ENCODE measurements at places on chromosomes 3 and 15.

GRCh38 chr15:43204016-43204901 lies 16.6 kb downstream of the EPB42 start:
- no peak for DNase-seq

DNA sequence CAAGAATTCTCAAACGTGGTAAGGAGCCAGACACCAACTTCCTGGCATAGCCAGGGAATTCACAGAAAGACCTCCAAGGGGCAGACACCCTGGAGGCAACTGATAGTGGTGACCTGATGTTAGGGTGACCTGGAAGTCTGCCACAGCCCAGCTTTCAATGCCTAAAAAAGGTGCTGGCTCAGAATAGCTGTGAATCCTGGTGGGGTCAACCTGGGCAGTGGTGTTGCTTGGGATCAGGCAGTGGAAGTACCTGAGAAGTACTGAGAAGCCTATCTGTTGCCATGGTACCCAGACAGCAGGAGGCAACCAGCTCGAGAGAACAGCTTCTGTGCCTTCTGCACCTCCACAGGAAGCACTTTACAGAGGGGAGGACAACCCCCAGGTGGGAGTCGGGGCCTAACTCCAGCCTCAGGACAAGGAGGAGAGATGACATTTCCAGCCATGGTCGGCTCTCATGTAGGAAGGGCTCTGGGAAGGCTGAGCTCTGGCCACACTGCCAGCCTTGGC lies 55.4 kb upstream of the LARS2 start:
- DNase-seq = no peak

DNA sequence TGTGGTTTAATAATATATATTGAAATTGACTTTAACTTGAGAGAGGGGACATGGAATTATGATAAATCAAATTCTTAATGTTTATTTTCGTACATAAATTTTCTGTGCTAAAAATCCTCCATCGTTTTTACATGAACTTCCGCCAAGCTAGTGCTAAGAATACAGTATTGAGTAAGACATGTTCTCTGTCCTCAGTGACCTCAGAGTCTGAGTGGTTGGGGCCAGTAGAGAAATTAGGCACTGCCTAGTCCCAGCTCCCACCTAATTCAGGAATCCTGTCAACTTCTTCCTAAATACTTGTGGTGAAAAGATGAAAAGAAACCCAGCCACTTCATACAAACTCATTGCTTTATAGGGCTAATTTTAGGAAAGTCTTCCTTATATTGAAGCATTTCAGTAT lies 110.3 kb downstream of the PPP2R3A start:
- no peak for DNase-seq

- no peak for DNase-seq
Observed at GRCh38 chr3:102605153-102605552, 170.3 kb downstream of the ZPLD1 start.

GRCh38 chr15:49200347-49200746 lies 30.3 kb downstream of the GALK2 start:
- no peak for DNase-seq

DNA sequence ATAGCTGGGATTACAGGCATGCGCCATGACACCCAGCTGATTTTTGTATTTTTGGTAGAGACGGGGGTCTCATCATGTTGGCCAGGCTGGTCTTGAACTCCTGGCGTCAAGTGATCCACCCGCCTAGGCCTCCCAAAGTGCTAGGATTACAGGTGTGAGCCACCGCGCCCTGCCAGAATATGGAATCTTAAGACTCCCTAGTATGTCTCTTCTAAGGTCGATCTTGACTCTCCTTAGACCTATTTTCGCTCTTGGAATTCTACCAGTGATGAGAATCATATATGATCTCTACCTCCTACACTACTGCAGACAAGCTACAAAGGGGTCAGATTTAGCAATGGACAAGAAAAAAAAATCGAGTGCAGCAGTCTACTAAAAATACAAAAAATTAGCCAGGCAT lies 19.3 kb upstream of the EOGT start:
- no peak for DNase-seq

- DNase-seq = no peak
Observed at GRCh38 chr15:78301828-78302227, 2.4 kb upstream of the SKIC8 start.

- no peak for DNase-seq
Observed at GRCh38 chr3:183455089-183455488, 26.7 kb upstream of the MCF2L2 start.

GRCh38 chr15:75347222-75348033 lies 589 bp downstream of the NEIL1 start:
- peak; percentile 73 for DNase-seq

GRCh38 chr3:186457236-186457635 lies 86.9 kb downstream of the CRYGS start:
- no peak for DNase-seq

DNA sequence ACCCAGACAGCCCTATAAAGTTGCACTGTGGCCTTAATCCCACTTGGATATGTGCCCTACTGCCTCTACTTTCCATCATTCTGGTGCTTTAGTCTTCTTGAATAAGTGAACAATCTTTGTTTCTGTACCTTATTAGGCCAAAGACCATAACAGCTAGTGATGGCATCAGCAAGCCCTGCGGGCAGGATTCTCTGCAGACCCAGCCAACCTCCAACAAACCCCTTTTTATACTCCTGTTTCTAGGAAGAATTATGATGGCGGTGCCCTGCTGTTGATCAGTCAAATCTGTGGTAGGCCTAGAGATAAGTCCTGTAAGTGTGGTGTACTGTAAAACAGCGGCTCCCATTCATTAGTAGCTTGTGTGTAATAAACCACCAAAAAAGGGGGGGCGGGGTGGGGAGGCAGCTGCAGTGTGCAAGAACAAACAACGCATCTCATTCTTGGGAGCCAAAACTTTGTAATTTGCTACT lies 40.5 kb downstream of the SOX2 start:
- no peak for DNase-seq

GRCh38 chr3:59263152-59263551 lies 213.3 kb upstream of the CFAP20DC start:
- no peak for DNase-seq

DNA sequence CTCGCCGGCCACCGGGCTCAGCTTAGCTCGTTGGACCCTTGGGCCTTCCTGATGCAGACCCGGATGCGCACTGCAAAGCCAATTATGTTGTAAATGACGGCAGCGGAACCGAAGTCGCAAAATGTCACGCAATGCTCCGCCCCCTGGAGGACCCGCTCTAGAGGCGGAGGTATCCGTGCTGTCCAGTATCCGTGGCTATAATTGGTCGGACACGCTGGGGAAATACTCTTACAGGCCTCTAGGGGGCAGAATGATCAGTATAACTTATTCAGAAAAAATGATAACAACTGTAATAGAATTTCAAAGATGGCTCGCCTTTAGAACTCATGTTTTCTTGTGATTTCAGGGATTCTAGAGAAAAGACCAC lies at the start of gene PRR23B:
TSS of gene PRR23B (minus strand) at position 59 of the 367 bp plus-strand sequence. CDS start 265 bp downstream, outside the sequence.
- DNase-seq = no peak

GRCh38 chr3:138186803-138187295 lies 252 bp upstream of the ARMC8 start:
- peak; percentile 92 for DNase-seq

- DNase-seq = no peak
Observed at GRCh38 chr3:184169896-184170875, 4.5 kb upstream of the AP2M1 start.

GRCh38 chr15:78695046-78695671 lies 54.1 kb upstream of the CHRNB4 start:
- no peak for DNase-seq

DNA sequence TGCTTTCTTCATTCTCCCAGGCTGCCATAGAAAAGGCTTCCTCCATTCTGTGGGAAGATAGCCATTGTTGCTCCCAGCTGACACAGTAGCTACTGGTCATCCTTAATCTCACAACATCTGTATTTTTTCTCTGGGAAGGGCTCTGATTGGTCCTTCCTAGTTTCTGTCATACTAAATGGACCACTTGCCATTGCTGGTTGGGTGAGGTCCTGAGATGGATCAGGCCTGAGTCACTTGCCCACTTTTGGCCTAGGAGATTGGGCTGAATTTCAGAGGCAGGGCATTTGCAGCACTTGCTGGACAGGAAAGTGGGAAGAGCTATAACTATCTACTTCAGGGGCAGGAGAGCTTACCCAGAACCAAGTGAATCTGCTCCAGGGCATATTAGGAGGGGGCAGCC lies 106.5 kb upstream of the PROK2 start:
- DNase-seq = no peak

GRCh38 chr3:141419946-141420345 lies 51.6 kb downstream of the ZBTB38 start:
- no peak for DNase-seq

- no peak for DNase-seq
Observed at GRCh38 chr15:65287520-65287855, 805 bp upstream of the PARP16 start.

DNA sequence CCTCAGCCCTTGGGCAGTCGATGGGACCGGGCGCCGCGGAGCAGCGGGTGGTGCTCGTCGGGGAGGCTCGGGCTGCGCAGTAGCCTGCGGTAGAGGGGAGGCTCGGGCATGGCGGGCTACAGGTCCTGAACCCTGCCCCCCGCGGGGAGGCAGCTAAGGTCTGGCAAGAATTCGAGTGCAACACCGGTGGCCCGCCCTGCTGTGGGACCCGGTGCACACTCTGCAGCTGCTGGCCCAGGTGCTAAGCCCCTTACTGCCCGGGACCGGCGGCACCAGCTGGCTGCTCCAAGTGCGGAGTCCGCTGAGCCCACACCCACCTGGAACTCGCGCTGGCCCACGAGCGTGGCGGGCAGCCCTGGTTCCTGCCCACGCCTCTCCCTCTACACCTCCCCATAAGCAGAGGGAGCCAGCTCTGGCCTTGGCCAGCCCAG lies 377.7 kb upstream of the RBMS3 start:
- DNase-seq = peak; percentile 54

DNA sequence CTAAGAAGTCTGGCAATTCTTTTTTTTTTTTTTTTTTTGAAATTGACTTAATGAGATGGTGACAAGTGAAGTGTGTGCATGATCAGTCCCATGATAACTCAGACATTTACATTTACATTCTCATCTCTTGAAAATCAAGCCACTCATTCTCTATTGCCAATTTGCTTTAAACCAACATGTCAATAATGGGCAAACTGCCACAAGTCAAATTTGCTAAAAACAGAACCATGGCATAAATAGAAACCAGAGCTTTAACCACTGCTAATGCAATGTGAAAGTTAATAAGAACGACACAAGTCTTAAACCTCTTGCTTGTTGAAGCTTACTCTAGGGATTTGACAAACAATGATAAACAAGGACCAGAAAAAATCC lies 12.0 kb upstream of the COL8A1 start:
- DNase-seq = no peak

- DNase-seq = no peak
Observed at GRCh38 chr3:140347151-140347550, 330.7 kb upstream of the TRIM42 start.

Measured in pancreas (tissue), 10 donors.